ENCODE measurements at places on chromosomes 13 and 19.

DNA sequence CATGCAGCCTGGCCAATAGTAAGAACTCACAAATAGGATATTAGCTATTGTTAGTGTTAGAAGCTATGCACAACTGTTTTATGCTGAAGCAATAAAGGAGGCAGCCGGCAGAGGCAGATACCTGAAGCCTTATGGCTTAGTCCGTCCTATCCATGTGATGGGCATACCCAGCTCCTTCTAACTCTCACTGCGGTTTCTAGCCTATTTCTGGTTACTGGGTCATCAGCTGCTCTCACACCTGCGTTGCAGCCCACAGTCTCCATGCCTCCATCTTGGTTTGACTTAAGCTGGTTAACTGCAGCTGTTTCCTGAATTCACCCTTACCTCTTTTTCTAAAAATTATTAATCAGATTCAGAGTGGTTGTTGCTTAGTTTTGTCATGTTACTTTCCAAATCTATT lies 40.5 kb upstream of the CNMD start:
- DNase-seq, result no peak

DNA sequence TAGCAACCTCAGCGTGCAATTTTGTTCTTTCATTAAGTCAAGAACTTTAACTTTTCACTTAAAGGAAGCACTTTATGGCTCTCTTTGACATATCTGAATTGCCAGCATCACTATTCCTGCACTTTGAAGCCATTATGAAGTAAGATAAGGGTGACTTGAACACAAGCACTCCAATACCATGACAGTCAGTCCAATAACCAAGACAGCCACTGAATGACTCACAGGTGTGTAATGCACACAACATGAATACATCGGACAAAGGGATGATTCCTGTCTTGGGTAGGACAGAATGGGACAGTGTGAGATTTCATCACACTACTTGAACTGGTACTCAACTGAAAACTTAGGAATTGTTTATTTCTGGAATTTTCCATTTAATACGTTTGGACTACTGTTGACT lies 233.7 kb upstream of the IPO5 start:
- DNase-seq, result no peak

DNA sequence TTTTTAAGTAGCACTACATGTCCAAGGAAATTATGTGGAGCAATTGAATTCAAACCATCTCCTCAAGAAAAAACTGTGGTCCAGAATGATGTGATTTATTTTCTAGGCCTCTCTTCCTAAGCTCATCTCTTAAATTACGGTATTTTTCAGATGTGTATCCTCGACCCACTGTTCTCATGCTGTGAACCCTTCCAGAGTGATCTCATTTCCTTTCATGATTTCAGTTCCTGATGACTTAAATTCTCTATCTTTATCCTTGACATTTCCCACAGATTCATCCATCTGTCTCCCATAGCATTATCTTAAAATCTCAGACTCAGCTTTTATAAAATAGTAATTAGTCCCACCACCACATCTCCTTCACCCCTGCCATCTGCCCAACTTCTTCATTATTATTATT lies 117.6 kb upstream of the SPRY2 start:
- DNase-seq, result peak; percentile 38

DNA sequence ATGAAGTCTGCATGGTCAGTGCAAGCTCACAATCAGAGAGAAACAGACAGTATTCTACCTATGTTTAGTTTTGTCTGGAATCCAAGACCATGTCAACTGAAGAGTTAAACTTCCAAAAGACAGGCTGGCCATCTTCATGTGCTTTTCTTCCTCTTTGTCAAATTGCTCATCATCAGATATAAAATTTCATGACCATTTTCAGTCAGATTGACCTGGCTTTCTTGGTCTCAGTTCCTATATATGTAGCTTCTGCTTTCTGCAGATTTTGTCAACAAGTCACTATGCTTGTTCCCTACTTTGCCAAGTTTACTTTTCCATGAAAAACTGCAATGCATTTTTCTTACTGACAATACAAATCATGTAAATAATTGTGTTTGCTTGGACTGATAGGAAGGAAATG lies 13.9 kb downstream of the SLC46A3 start:
- peak; percentile 37 for DNase-seq

GRCh38 chr13:100269837-100270236 lies 180.9 kb downstream of the PCCA start:
- peak; percentile 18 for DNase-seq

DNA sequence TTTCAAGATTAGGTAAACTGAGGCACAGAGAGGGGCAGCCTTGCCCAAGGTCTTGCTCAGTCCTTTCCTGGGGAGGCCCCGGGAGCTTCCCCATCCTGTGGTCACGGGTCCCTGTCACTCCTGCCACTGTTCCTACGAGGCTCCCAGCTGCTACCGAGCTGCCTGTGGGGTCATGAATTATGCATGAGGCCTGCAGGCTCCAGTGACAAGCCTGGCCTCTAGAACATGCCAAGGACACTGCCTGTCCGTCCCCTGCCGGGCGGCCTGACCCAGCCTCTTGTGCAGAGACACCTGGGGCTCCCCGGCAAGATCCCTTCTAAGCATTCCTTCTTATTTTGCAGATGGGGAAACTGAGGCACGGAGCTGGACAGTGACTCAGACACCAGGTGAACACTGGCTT lies 2.7 kb downstream of the FCHO1 start:
- DNase-seq, result no peak

DNA sequence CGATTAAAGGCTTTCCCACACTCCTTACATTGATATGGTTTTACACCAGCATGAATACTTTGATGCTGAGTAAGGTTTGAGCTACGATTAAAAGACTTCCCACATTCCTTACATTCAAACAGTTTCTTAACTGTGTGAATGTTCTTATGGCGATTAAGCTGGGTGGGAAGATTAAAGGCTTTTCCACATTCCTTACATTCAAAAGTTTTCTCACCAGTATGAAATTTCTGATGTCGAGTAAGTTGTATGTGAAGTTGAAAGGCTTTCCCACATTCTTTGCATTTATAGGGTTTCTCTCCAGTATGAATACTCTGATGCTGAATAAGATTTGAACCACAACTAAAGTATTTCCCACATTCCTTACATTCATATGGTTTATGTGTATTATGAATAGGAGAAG lies 20.0 kb downstream of the ZNF780B start:
- DNase-seq, result no peak

- DNase-seq, result no peak
Measured at GRCh38 chr19:5287066-5287465, 53.5 kb downstream of the PTPRS start.

- DNase-seq, result no peak
Measured at GRCh38 chr13:37701972-37702371, 103.4 kb upstream of the POSTN start.

GRCh38 chr13:20940083-20940482 lies 37.5 kb upstream of the XPO4 start:
- no peak for DNase-seq

GRCh38 chr13:92444244-92444643 lies 782.4 kb upstream of the GPC6 start:
- no peak for DNase-seq

DNA sequence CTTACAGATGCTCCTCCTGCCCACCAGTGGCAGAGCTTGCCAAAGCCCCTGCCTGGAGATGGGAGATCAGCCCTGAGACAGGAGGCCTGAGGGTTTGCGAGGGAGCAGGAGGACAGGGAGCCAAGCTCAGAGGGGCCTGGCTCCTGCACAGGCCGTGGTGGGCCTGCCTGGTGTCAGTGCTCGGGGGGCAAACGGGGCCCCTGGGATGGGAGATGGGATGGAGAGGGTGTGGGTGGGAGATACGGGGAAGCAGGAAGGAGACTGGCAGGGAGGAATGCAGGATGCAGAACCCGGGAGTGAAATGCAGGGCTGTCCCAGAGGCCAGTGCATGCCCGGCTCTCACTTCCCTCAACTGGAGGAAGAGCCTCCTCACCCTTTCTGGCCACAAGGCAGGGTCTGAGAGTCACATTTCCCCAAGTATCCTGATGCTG lies 19.9 kb downstream of the ELAVL1 start:
- DNase-seq, result no peak

GRCh38 chr19:35442091-35442490 lies 6.0 kb upstream of the FFAR2 start:
- DNase-seq, result peak; percentile 89

GRCh38 chr19:1935484-1936208 lies 5.3 kb upstream of the CSNK1G2 start:
- peak; percentile 48 for DNase-seq

GRCh38 chr19:46759206-46759605 lies 13.0 kb upstream of the STRN4 start:
- DNase-seq, result peak; percentile 75

GRCh38 chr13:84121456-84121855 lies 239.2 kb upstream of the SLITRK1 start:
- DNase-seq, result no peak

- no peak for DNase-seq
Measured at GRCh38 chr13:40060296-40061007, 405.0 kb downstream of the COG6 start.

DNA sequence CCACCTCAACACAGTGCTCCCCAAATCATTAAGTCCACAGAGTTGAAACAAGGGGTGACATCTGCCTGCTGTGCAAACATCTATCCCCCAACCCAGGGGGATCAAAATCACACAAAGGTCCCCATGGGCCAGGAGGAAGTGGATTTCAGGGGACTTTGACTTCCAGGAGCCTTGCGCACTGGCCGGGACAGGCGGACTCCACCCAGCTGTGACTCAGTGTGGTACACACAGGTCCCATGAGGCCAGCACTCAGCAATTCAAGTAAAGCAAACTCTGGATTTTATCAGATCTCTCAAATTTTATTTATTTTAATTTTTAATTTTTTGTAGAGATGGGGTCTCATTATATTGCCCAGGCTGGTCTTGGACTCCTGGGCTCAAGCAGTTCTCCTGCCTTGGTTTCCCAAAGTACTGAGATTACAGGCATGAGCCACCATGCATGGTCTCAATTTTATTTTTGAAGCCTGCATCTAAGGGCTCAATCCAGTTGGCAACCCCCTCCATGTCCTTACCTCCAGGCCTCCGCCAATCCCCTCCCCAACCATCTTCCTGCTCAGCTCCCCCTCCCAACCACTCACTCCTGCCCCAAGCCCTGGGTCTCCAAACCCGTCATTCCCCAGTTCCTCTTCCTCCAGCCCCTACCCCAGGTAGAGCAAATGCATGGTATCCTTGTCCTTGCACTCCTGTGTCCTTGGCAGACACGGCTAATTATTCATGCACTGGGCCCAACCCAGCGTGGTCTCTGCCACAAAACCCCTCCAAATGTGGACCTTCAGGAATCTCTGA lies 18.2 kb downstream of the ARHGAP33 start:
- DNase-seq, result no peak

GRCh38 chr13:91247768-91248167 lies 99.7 kb upstream of the MIR17HG start:
- no peak for DNase-seq

GRCh38 chr13:94123557-94123956 lies 355.9 kb downstream of the DCT start:
- DNase-seq, result no peak

DNA sequence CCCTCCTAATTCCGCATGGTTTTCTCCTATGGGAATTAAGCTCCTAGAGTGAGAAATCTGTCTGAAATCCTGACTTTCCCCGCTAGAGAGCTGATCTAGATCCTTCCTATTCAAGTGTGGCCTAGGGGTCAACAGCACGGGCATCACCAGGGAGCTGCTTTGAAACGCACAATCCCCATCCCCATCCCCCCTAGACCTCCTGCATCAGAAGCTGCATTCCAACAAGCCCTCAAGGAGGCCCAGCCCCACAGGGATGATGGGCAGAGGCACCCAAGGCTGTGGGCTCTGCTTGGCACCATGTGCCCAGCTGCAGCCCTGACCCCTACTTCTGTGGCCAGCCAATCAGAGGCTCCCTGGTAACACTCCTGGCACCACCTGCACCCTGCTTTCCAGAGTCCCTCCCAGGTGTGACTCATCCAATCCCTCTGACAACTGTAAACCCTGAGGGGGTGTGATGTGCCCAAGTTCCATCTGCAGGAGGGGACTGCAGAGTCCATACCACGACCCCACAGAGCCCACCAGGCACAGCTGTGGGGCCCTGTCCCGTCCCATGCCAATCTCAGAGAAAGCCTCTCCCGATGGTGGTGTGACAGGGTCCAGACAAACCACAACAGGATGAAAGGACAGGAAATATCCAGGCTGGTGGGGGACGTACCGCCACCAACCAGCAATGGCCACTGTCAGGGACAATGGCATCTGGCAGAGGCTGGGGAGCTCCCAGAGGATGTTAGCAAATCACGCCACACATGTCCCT lies 19.8 kb upstream of the SLC35E1 start:
- DNase-seq, result no peak

Measured in inflammatory macrophage treated with lipopolysaccharide for 1 hour (primary cell).